ENCODE measurements at places on chromosomes 12 and 14.

- no peak for DNase-seq
Measured at GRCh38 chr14:75570797-75571196, 7.6 kb upstream of the FLVCR2 start.

GRCh38 chr12:109572506-109572845 lies 828 bp downstream of the MMAB start:
- DNase-seq, result no peak

GRCh38 chr12:47651368-47652254 lies 54.2 kb downstream of the RPAP3 start:
- peak; percentile 78 for DNase-seq

GRCh38 chr14:74324931-74325361 lies 22.2 kb upstream of the ABCD4 start:
- DNase-seq, result peak; percentile 42

DNA sequence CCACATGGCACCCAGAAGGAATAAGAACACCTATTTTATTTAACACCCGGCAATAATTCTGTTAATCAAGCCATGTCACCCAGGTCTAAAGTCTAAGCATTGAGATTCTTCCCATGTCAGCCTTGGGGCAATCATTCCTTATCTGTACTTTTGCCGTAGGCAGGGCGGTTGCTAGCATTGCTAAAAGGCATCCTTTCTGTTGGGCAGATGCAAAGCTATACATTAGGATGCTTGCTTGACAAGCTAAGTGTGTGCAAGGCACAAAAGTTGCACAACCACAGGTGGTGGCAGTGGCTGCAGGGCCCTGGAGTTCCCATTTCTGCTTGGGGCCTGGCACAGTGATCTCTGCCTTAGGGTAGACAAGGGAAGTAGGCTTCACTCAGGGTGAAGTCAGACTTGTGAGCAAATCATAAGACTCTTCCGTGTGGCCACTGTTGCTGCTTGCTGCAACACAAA lies 12.5 kb upstream of the GALNT6 start:
- DNase-seq, result no peak
